ENCODE measurements at places on chromosomes 7 and 10.

DNA sequence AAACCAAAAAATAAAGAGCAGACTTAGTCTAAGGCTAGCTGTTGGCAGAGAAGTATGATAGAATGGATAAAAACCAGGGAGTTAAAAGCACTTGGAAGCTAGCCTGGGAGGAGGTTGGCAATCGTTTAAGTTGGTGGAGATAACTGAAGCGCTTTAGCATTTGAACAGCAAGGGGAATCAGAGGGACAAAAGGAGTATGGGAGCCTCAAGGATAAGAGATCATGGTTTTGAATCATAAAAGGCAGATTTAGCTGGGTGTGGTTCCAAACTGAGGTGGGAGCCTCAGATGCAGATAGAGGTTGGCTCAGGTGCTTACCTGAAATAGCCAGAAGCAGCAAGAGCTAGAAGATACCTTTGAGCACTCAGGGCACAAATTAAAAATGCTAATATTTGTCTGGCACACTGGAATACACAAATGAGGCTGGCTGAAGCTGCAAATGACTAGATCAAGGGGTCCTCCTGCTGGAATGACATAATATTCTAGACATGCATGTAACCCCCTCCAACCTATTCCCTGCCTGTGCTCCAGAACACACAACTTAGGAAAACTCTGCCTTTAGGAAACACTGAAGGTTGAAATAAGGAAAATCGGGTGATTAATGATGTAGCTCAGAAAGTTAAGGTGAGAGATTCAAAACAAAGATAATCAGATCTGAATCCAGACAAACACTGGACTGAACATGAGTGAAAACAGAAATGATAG, 372.3 kb upstream of the LRRN3 start:
- no peak for DNase-seq

DNA sequence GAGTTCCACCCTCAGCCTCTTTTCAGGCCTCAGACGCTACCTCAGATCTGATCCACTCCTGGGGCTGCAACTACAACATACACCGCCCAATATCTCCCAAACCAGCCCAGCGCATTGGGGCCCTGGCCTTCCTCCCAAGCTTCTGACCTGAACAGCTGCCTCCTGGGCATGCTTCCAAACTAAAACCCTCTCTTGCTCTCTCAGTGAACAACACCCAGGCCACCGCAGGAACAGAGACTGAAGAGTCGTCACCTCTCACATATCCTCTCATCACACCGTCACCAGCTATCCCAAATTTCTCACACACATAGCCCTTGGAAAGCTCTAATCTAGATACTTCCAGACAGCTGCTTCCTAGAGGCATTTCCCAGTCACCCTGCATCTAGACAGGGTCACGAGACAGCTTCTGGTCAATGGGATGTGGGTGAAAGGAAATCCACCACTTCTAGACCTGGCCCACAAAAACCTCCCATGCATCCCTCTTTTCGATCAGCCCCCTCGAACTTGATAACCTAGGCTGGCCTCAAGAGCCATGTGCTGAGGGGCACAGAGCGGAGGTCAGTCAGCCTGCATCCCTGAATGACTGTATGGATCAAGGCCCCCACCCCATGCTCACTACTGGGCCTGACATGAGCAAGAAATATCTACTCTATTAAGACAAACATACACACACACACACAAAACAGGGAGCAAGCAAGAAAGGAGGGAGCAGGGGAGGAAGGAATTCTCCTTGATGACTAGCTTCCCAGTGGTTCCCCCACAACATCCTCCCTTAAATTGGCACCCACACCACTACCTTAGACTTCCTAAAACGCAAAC, 1.8 kb downstream of the PARP12 start:
- no peak for DNase-seq

GRCh38 chr7:44604941-44605340, 1.5 kb upstream of the OGDH start:
- DNase-seq = no peak

DNA sequence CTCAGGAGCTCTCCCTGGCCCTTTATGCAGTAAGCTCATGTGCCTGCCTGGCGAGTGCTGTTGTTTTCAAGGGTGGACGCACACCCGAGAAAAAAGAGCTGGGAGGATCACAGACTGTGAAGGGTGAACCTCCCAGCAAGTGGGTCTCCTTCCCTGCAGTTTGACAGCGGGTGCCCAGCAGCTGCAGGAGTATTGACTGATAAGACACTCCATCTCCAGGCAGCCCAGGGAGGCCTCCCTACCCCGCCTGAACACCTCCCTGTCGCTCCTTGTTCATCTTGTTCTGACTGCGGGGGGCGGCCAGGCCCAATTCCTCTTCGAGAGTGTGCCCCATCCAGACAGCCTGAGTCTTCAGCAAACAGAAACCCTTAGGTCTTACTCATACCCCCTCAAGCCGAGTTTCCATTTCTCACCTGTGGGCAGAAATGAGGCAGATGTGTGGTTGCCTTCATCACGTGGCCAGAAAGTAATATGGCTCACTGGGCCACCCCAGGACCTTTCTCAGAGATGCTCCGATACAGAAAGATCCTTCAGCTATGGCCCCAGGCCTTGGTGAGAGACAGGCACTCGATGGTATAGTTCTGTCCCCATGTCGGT, 17.2 kb downstream of the MDH2 start:
- no peak for DNase-seq

GRCh38 chr10:61847640-61848039, 53.9 kb upstream of the ARID5B start:
- DNase-seq = no peak

DNA sequence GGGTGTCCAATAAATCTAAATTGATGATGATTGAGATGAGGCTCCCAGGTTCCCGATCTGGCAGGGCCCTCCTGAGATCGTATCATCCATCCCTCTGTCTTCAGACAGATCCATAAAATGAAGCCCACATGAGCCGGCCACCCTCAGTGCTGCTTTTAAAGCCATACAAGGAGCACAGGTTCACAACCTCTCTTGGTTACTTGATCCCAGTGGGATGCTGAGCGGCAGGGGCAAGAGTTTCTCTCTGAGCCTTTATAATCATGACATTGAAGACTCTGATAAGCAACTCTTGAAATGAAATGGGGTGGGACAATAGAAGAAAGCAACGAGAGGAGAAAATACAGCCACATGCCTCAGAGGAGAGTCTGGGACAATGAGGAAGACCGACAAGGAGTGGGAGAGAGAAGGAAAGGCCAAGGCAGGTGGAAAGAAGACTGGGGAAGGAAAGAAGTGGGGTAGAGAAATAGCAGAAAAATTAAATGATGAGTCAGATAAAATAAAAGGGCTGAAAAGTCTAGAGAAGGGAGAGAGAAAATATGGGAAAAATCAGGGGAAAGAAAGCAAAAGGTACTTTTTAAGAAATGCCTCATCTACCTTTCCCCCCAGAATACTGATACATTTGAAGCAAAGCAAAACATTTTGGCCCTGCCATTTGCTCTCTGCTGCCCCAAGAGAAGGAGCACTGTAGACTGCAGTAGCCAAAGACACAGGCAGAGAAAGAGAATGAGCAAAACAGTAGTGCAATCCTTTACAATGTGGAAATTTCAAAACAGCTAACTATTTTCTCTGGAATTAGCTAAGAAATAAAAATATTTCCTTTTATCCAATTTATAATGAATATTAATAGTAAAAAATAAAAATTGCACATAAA, 14.6 kb downstream of the GBX1 start:
- no peak for DNase-seq

GRCh38 chr10:98351831-98352402, 63.1 kb downstream of the PYROXD2 start:
- DNase-seq = no peak

- DNase-seq = peak; percentile 74
Observed at GRCh38 chr10:97270523-97271154, 21.8 kb downstream of the ARHGAP19 start.

GRCh38 chr10:96719850-96720421, 378 bp downstream of the PIK3AP1 start:
- no peak for DNase-seq

- no peak for DNase-seq
Observed at GRCh38 chr7:97015279-97015678, 9.4 kb downstream of the DLX5 start.

- DNase-seq = peak; percentile 35
Observed at GRCh38 chr10:133307776-133308420, 774 bp downstream of the TUBGCP2 start.

DNA sequence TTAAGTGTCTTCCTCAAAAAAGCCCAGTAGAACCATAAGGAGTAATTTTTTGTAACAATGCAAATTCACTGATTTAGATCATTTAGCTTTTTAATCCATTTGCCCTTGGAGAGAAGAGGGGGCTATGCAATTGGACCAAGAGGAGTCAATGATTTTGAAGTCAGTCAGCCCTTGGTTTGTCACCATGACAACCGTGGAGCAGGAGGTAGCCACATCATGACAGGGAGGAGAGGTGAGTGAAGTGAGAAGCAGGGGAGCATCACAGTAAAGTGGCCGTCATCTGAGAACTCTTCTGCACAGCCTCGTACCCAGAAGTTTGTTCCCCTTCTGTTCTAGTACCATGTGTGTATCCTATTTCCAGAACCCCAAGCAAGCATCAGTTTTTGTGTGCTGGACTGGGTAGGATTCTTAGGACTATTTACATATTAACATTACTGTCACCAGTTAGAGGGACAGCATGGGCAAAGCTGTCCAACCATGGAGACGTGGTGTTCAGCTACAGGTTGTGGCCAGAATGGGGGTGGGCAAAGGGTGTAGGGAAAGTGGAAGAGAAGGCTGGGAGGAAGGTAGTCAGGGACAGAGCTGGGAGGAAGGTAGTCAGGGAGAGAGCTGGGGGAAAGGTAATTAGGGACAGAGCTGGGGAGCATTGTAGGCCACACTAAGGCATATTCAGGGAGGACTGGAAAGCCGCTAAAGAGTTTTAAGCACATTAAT, 13.1 kb downstream of the UBE3C start:
- DNase-seq = no peak

- DNase-seq = no peak
Observed at GRCh38 chr7:45985902-45986301, 64.8 kb upstream of the IGFBP3 start.

GRCh38 chr7:155360495-155361345, 63.0 kb downstream of the INSIG1 start:
- no peak for DNase-seq

DNA sequence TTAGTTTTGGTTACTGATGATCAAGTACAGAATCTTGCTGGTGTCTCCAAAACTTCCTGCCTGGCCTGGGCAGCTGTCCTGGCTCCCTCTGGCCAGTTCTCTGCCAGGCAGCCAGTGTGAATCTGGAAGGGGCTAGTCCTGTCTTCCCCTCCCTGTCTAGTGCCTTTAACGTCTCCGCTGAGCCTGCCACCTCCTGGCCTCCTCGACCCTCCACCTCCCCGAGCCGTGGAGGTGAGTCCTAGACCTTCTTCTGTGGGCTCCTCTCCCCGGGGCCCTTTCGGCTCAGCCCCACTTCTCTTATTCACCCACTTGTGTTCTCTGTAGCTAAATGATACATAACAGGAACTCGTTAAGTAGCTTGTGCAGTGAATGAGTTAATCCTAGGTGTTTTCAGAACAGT, 218.2 kb downstream of the MGMT start:
- DNase-seq = no peak

- DNase-seq = peak; percentile 47
Observed at GRCh38 chr10:35739998-35740397, 97.9 kb upstream of the FZD8 start.

GRCh38 chr7:103148131-103148993, 537 bp downstream of the NAPEPLD start:
- DNase-seq = peak; percentile 29

GRCh38 chr10:99057936-99058690, 177.5 kb downstream of the HPSE2 start:
- DNase-seq = peak; percentile 32

DNA sequence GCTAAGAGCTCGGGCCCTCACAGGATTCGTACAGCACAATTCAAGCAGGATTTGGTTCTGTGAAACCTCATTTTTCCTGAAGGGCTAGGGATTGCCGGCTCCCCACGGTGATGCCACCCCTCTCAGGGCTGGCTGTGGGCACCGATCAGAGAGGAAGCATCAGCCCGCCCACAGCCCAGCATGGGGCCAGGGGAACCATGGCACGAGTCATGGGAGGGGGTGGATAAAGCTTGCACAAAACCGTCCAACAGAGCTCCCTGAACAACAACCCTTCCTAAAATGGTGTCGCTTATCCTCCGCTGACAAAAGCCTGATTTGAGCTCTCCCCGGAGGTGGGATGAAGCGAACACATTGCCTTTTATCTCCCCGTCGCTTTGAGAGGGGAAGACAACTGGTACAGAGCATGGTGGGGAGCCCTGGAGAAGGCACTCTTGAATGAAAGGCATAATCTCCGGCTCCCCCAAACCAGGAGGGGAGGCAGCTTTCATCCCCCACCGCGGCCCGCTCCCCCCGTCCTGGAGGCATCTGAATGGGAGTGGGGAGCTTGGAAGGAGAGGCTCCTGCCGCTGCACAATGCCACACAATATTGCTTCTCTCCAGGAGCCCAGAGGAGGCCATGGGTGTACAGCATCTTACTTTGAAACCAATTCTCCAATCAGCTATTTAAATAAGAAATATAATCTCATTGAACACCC, 144.0 kb downstream of the RPS24 start:
- DNase-seq = no peak
